ENCODE measurements at places on chromosomes 12 and 14. TPM values are rescaled to one million over a fixed set of nuclear protein-coding genes. Genes with fewer than 3 reads are reported as not detected.

COX8C gene
- total RNA-seq = not detected

HRK gene
- not detected for total RNA-seq

- no peak for DNase-seq
Observed at GRCh38 chr12:130977046-130977742, 23.5 kb downstream of the ADGRD1 start.

DNA sequence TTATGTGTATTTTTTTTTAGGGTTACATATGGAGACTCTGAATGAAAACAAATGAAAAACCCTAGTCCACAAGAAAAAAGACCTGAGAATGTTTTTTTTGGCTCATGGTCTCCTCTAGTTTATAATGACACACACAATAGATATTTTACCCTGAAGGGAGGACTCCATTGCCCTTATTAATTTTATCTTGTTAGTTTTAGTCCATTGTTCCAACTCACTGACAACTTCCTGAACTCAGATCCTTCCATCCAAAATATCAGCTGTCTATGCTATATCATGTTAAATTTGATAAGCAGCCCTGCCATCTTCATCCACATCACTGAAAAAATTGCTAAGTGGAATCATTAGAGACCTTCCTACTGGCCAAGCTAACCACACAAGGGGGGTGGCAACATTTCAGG is 232.1 kb downstream of the MON2 start:
- DNase-seq = peak; percentile 64

GRCh38 chr12:56162468-56163290 is 4.5 kb downstream of the MYL6 start:
- DNase-seq = no peak

DNA sequence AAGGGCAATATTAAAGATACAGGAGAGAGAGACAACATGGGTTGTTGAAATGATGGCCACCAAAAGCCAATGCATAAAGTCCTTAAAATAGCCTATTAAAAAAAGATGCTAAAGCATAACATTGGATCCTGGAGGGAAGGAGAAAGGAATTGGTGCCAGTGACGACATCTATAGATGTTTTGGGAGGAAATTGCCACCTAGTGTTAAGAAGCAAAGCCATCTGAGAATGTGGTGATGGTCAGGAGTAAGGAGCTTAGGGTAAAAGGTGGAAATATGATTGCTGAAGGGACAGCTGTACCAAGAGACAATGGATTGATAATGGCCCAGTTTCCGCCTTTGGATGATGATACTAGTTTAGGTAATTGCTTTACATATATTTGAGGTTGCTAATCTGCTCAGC is 85.1 kb downstream of the TMEM30B start:
- DNase-seq = no peak

GRCh38 chr12:21183721-21184275 is 52.8 kb downstream of the SLCO1B1 start:
- no peak for DNase-seq
